Breast epithelium (tissue), 4 donors: ENCODE measurements at places on chromosomes 1 and 21.
A peak's percentile ranks its signal among the peaks of the same experiment; 100 is the strongest.

DNA sequence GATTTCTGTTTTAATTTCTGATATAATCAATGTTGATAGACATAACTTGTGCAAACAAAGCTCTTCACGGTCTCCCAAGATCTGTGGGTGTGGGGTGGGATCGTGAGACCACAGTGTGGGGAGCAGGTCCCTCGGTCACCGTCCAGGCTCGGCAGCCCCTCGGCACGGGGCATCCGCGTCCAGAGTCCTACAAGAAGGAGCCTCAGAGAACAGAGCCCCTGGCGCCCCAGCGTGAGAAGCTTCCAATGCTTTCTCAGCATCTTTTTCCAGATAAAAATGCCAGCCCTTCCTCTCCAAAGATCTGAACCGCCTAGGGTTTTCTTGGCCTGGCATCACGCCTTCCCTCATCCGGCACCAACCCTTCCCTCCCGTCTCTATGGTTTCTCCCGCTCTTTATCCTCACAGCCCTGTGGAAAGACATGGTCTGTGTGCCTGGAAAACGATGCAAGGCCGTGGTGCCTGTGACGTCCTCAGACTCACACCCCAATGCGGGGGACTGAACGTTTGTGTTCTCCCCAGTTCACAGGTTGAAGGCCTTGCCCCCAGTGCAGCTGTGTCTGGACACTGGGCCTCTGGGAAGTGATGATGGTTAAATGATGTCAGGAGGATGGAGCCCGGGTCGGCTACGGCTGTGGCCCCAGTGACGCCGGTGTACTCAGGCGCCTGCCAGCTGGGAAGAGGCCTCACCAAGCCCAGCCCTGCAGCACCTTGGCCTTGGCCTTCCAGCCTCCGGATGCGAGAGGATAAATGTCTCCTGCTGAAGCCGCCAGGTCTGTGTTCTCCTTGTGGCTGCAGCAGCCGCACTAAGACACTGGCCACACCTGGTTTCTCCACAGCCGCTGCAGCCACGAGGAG, 45.9 kb upstream of the COL6A2 start:
- H3K4me1 ChIP-seq: peaks cover 12% of the 10 kb centered on the region
- no peak overlapping the region for H3K4me3 ChIP-seq
- H3K36me3 ChIP-seq: no peaks in the 10 kb centered on the region
- no peak overlapping the region for H3K27ac ChIP-seq

DNA sequence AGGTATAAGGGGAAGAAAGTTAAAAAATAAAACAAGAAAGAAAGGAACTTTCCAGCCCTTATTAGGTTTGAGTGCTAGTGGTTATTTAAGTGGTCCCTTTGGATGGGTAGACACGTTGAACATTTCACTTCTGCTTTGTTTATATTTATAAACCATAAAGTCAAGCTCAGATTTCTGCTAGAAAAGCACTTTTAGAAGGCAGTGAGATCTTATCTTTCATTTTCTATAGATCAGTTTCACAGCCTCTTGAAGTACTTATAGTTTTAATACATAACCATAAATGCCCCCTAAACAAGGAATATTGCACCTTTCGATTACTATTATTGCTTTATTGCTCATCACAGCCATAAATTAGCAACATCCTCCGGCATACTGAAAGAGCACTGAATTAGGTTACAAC, 446.8 kb upstream of the PLXNA2 start:
- H3K4me1 ChIP-seq: no peaks in the 10 kb centered on the region
- DNase-seq: no peak
- H3K36me3 ChIP-seq: no peaks in the 10 kb centered on the region
- no peak overlapping the region for H3K27ac ChIP-seq
- no peaks in the 10 kb centered on the region for H3K27me3 ChIP-seq

GRCh38 chr1:8266436-8267165, 51.3 kb upstream of the SLC45A1 start:
- H3K4me1 ChIP-seq: no peaks in the 10 kb centered on the region
- DNase-seq: no peak
- no peaks in the 10 kb centered on the region for H3K36me3 ChIP-seq
- H3K27ac ChIP-seq: peak overlapping the region; percentile 72
- no peak overlapping the region for H3K4me3 ChIP-seq
- no peaks in the 10 kb centered on the region for H3K27me3 ChIP-seq

DNA sequence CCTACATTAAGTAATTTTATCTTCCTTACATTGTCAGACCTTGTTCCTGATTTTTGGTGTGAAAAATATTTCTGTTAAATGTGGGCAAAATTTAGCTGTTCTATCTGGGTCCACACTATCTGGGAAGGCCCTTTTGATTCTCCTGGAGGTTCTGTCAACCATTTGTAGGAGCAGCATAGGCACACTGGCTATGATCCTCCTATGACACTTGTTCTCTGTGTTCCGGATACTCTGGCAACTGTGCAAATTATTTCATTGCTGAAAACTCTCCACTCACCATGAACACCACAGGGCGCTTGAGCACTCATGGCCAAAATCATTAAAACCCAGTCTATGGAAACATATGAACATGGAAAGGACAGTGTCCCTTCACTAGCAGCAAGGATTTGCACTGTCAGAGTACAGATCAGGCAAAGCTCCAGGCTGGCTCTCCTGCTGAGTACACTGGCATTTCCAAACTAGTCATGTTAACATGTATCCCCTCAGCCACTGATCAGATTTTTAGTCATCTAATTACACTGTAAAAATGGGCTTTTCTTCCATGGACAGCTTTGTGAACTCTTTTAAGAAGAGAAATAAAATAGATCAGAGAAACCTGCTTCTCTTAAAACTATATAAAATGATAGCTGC, 43.9 kb upstream of the SGIP1 start:
- no peaks in the 10 kb centered on the region for H3K27me3 ChIP-seq
- no peak for DNase-seq
- H3K27ac ChIP-seq: no peak overlapping the region
- H3K36me3 ChIP-seq: no peaks in the 10 kb centered on the region
